Left renal cortex interstitium (tissue), 4 donors: ENCODE measurements at places on chromosomes 16 and 17.

DNA sequence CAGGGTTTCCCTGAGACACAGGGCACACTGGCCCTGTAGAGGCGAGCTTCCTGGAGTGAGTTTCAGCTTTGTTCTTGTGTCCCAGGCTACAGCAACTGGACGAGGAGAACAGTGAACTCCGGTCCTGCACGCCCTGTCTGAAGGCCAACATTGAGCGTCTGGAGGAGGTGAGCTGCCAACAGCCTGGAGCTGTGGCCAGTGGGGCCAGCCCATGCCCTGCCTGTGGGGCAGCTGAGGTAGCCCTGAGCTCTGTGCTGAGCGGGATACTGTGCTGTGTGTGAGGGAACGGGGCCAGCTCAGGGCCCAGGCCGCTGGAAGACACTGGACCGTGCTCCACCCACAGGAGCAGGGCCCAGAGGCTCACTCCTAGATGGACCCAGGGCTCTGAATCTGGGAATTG, 8.7 kb upstream of the CAPN15 start:
- DNase-seq: no peak

GRCh38 chr17:33667671-33668070, 374.6 kb upstream of the ASIC2 start:
- no peak for DNase-seq

DNA sequence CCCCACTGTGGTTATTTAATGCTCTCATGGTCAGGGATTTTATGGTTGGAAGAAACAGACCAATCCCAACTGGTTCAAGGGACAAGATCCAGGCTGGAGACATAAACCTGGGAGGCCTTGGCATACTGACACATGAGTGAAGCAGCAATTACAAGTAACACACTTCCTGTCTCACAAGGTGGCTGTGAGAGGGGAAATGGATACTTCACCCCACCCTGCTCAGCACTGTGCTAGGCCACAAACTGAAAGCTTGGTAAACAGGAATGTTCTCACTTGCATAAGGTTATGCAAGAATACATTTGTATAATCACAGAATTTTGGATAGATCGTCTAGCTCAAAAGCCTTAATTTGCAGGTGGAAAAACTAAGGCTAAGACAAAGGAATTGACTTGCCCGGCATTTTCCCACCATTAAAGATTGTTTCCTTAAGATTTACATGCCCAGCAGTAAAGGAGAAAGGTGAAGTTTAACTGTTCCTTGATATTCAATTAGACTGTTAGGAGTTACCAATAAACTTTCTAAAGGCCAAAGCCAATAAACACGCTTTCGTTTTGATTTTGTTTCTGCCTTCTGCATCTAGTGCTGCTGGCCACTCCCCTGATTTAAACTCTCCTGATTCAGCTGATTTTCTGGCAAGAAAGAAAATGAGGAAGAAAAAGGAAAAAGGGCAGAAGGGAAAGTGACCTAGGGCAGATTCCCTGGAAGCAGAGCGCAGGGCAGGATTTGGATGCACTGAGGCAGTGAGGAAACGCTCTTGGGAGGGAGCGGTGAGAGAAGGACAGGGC, 215.6 kb upstream of the CDH5 start:
- DNase-seq: no peak

DNA sequence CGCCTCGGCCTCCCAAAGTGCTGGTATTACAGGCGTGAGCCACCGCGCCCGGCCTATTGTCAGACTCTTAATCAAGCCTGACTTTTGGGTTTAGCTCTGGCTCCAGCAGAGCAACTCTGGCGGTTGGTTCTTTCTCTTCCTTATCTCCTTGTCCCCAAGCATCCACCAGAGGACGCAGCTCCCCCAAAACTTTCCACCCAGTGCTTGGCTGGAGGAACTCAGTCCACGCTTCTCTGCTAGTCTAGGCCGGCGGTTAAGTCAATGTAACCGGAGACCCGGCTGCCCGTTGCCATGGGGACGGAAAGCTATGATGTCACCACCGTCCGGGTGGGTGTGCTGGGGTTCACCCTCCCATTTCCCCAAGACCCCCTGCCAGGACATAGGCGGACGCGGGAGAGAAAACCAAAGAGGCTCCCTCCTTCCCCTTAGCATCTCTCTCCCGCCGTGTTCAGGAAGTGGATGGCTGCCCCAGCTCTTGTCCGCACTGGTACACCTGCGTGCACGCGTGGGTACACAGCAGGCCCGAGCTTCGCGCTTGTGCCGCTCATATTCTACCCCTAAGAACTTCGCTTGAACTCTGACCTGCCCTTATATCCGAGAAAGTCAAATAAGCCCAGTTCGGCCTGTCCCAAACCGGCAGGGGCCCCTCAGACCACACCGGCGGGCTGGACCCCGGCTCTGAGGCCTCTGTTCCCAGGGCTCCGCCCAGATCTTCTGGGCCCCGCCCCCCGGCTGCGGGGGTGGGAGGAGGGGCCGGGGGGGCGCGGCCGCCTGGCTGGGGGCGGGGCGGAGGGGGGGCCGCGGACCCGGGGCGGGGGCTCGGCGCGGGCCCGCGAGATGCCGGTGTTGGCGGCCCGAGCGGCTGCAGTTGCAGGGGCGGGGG, at the start of gene RND2:
Gene RND2 (plus strand): TSS at position 825 of the 883 bp plus-strand sequence. CDS start 117 bp downstream, outside the sequence.
- DNase-seq: peak; percentile 84

- DNase-seq: no peak
Measured at GRCh38 chr17:6668727-6669425, 17.3 kb downstream of the C17orf100 start.

- DNase-seq: no peak
Measured at GRCh38 chr16:85994492-85995490, 95.8 kb downstream of the IRF8 start.
